Large intestine (tissue), 12 donors: ENCODE measurements at places on chromosomes 13 and 19. TPM values are rescaled to one million over a fixed set of nuclear protein-coding genes. Genes with fewer than 3 reads are reported as not detected.

- no peak for DNase-seq
These were observed 24.4 kb upstream of the TNFSF11 start for GRCh38 chr13:42549552-42549936.

DNA sequence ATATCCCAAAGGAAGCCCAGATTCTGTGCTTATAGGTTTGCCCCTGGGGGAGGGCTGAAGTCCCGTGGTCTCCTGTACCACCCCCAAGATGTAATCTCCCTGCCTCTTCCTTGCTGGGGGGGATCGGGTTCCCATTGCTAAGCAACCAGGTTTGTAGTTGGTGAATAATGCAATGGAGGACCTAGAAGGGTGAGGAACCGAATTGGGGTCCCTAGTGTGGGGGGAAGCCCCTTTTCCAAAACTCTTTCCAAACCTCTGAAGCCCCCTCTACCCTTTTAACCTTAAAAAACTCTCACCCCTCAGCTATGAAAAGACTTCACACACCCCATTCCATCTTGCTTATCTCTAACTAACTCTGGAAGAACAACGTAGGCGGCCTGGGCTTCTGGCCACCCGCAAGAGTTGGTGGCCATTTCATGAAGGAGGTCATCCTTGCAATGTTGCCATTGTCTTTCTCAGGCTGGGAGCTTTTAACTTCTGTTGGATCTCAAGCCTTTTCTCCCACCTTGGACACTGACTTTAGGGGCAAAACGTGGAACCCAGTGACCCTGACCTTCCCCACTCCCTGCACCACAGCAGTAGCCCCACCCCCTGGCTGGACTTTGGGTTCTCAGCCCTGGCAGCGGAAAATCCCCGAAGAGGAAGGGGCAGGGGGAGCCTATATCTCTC is 661 bp downstream of the PALM3 start:
- DNase-seq, result peak; percentile 53

GRCh38 chr13:94351292-94351990 is 128.0 kb downstream of the DCT start:
- no peak for DNase-seq

- no peak for DNase-seq
These were observed 354.9 kb upstream of the SPRY2 start for GRCh38 chr13:80695841-80696240.

UGGT2 gene
- polyA plus RNA-seq, result 23.1 TPM

DNA sequence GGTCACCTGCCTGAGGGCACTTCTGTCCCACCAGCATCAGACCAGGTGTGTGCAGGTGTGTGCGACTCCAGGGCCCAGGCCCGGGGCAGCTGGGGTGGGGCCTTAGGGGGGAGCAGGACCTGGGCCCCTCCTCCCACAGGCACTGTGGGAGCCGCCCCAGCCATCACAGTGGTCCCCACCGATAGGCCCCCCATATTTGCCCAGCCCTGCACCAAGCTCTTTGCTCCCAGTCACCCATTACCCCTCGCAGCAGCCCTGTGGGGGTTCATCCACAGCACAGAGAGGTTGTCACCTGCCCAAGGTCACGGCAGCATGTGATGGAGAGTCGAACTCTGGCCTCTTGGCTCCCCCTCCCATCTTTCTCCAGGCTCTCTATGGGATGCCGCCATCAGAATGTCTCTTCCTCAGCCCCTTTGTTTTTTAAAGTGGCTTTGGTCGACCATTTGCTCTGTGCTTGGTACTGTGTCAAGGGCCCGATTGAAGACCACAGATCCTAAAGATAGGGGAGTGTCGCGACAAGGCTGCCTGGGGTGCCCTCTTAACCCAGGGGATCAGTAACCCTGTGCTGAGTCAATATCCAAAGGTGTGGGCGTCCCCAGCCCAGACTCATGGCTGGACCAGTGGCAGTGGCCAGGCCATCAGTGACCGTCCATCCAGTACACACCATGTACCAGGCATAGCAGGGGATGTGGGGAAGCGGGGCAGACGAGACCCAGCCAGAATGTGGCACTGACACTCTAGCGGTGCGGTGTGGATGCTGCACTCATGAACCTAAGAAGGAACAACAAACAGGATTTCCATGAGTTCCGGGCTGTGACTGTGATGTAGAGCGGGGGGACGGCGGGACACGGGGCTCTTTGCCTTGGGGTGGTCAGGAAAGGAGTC is 28.3 kb upstream of the NCCRP1 start:
- no peak for DNase-seq

ANGPTL4 gene
- 0.97 TPM for polyA plus RNA-seq

DNA sequence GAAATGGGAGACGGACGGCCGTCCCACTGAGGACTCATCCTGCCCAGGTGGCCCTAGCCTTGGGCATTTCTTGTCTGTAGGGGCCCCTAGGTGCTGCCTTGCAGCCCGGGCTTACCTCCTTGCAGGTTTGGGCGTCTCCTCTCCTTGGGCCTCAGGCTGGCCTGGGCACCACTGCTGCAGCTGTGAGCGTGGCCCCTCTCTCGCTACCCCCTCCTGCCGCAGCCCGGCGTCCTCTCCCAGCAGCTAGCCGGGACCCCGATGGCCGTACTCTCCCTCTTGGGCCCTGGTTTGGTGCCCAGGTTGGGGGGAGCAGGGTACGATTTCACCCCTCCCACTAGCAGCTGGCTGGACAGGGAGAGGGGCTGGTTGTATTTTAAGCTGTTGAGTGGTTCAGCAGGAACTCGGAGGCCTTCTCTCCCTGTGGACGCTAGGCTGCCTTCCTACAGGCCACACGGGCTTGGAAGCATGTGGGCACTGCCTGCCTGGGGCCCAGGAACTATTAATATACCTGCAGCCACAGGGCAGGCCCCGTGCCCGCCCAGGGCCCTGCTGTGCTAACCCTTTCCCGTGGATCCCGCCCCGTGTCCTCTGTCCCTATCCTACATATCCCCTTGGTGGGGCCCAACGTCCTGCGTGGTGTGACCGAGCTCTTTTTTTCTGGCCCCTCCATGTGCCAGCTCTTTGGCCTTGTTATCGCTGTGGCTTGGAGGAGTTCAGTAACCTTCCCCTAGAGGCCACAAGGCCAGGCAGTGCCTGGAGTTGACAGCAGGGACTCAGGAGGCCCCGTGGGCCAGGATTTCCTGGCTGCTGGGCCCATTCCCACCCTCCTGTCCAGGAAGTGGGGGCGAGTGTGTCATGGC is 11.7 kb downstream of the NDUFB7 start:
- DNase-seq, result no peak
